ENCODE measurements at places on chromosomes 11 and 22.

GRCh38 chr11:14980854-14981253 is 8.7 kb upstream of the CALCA start:
- no peak for DNase-seq

GRCh38 chr22:50303848-50304527 is 3.5 kb downstream of the PLXNB2 start:
- DNase-seq = no peak

DNA sequence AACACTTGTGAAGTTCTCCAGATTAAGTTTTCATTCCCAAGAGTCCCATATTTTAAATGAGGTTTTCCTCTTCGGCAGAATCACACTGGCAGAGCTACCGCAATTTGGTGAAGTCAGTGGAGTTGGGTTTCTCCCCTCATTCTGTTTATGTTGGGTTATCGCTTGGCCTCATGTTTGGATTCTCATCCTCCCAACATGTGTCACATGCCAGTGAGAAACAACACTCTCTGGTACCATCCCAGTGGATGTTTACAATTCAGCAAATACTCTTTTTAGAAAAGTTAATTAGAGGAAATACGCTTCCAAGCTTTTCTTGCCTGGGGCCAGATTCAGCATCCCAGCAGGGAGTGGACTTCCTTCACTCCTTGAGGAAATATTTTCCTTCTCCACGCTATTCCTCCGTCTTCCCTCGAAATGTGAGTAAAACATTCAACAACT is 2.1 kb downstream of the PAMR1 start:
- no peak for DNase-seq

GRCh38 chr22:37145180-37146050 is 4.3 kb downstream of the IL2RB start:
- no peak for DNase-seq

DNA sequence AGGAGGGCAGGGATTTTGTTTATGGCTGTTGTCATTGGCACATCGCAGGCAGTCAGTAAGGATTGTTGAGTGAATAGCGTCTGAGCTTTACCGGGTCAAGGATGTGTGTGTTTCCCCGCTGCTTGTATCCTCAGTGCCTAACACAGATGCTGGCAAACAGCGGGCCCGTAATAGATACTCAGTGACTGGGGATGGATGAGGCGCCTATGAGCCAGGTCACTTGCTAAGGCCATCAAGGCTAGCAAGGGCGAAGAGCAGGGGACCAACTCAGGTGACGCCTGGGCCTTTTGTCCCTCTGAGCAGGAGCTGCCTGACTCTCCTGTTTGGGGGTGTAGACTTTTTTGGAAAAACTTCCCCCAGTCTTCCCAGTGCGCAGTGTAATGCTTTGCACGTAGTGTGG is 118.1 kb downstream of the HIPK3 start:
- no peak for DNase-seq

GRCh38 chr11:122108192-122108799 is 7.7 kb downstream of the BLID start:
- no peak for DNase-seq

DNA sequence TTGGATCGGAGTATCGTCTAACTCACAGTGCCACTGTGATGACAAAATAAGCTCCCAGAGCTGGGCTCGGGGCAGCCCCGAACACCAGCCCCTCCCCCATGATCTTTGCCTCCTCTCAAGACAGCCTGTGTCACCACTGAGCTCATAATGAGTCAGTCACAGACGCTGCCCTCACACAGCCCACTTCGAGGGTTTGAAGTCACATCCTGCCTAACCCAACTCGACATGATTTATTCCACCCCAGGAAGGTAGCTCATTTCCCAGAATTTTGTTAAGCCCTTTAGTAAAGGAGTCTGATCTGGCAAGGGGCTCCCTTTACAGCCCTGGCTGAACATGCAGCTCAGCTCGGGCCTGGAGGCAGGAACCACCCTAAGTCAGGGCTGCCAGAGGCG is 22.8 kb downstream of the MYH9 start:
- no peak for DNase-seq

DNA sequence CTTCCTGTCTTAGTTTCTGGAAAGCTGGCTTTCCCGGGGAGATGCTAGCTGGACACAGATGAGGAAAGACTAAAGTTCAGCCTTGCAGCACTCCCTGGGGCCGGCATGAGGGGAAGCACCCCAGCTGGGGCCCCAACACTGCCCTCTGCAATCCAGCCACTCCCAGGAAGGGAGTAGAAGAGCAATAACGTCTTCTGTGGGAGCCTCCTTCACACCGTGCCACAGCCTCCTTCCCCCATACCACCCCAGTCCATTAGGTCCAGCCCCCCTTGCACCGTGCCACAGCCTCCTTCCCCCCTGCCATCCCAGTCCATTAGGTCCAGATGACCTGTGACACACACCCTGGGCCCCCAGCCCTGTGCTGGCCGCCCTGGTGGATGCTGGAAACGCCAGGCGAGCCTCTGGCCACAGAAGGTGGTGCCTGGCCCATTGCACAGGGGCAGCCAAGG is 44.1 kb upstream of the PRDM11 start:
- DNase-seq = no peak

Data from anterior cingulate cortex (tissue), 58 donors.